Kidney (tissue), 22 donors: ENCODE measurements at places on chromosomes 3 and 15. TPM values are rescaled to one million over a fixed set of nuclear protein-coding genes. Genes with fewer than 3 reads are reported as not detected.

GRCh38 chr15:80785811-80786354, 6.7 kb downstream of the CEMIP start:
- no peak for DNase-seq

Gene TMEM212
- not detected for total RNA-seq

- no peak for DNase-seq
Observed at GRCh38 chr3:150402217-150402616, 5.9 kb upstream of the TSC22D2 start.

Gene STAC
- 6.2 TPM for total RNA-seq
